ENCODE measurements at places on chromosomes 1 and 21.

DNA sequence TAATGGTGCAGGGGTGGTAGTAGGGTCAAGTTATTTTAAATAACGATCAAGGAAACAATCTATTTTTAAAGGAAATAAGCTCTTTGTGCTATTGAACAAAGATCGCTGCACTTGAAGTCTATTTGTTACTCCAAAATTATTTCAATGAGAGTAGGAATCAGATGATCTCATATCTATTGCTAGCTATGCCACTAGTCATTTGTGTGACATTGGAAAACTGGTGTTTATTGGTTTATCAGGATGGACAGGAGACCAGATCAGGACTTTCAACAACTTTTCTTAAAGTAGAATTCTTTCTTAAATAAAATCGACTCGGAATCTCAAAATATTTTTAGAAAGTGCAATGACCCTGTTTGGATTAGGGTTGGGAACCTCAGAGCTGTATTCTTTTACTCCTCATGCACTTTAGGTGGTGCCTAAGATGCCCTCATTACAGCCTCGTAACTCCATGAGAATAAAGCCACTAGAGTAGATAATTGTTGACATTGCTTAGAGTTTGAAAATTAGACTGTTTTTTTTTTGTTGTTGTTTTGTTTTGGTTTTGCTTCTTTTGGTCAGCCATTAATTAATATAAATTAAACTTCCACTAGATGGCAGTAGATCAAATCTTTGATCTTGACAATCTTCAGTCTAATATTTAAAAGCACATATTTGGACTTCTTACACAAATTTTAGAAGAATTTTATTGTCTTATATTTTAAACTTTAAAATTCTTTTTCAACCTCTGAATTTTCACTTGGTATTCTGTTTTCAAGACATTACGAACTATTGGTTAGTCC, 352.4 kb downstream of the USP25 start:
- DNase-seq, result no peak

- no peak for DNase-seq
These were observed 6.2 kb downstream of the AMPD2 start for GRCh38 chr1:109625601-109626560.

DNA sequence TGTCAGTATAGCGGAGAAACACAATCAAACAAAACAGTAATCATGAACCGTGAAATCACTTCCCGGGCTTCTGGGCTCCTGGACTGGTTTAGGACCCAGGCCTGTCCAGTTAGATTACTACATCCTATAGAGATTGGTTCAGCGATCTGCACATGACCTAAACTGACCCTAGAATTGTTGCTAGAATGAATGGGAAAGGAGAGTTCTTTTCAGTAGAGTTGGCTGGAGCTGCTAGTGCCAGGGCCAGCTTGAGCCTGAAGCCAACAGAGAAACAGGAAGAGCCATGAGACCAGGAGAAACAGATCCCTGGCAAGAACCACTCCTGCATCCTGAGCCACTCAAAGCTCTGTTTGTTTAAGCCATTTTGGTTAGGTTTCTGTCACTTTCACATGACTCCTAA, 474.3 kb upstream of the C1orf87 start:
- no peak for DNase-seq

- DNase-seq, result no peak
These were observed 79.5 kb upstream of the SIPA1L2 start for GRCh38 chr1:232709386-232709785.

DNA sequence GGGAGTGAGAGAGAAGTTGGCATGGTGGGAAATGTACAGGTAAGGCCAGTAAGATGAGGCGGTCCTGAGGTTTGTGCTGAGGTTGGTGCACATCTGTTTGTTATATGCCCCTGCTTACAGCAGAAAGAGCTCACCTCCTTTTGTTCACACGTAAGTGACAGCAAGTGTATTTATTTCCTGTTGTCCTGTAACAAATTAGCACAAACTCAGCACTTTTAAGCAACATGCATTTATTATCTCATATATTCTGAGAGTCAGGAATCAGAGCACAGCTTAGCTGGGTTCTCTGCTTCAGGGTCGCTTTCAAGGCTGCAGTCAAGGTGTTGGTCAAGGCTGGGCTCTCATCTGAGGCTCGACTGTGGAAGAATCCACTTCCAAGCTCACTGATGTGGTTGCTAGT, 45.8 kb downstream of the TENT5C start:
- no peak for DNase-seq

GRCh38 chr1:5596651-5597050, 395.6 kb downstream of the NPHP4 start:
- DNase-seq, result no peak

GRCh38 chr1:17630986-17631385, 91.5 kb downstream of the ARHGEF10L start:
- DNase-seq, result no peak

- DNase-seq, result no peak
These were observed 12.8 kb downstream of the OTUD7B start for GRCh38 chr1:149997585-149998262.

GRCh38 chr1:54716299-54717047, 812 bp downstream of the TTC4 start:
- no peak for DNase-seq

DNA sequence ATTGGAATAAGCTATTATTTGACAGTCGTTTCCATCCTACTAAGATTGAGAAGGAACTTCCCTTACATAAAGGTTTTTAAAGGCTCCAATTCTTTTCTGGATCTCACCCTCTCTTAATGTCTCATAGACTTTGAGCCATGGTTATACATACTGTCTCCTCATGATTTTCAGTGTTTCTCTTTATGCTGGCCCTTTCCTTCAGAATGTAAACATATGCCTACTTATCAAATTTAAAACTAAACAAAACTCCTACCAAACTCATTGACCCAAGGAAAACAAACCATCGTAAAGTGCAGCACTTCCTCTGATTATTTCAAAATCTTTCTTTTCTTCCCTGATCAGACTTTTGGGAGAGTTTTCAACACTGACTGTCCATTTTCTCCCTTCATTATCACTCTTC, 163.4 kb upstream of the DPYD start:
- no peak for DNase-seq

DNA sequence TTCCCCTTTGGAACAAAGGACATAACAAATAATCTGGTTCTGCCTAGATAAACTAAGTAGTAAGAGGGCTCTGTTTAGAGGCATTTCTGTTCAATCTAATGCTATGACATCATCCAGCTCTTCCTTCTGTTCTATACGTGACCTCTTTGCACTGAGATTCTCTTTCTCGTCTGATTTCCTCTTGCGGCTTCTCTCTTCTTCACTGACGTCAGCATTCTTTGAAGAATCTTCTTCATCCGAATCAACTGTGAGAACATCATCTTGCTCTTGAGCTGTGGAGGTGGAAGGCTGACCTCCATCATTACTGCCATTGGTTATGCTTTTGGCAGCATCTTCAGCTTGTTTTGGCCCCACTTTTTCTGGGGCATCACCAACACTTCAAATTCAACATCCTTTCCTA, 130.4 kb downstream of the HS2ST1 start:
- DNase-seq, result peak; percentile 50

- no peak for DNase-seq
These were observed 23.3 kb downstream of the RIMKLA start for GRCh38 chr1:42403880-42404400.

- DNase-seq, result no peak
These were observed 7.9 kb downstream of the MYBPHL start for GRCh38 chr1:109298666-109299557.

DNA sequence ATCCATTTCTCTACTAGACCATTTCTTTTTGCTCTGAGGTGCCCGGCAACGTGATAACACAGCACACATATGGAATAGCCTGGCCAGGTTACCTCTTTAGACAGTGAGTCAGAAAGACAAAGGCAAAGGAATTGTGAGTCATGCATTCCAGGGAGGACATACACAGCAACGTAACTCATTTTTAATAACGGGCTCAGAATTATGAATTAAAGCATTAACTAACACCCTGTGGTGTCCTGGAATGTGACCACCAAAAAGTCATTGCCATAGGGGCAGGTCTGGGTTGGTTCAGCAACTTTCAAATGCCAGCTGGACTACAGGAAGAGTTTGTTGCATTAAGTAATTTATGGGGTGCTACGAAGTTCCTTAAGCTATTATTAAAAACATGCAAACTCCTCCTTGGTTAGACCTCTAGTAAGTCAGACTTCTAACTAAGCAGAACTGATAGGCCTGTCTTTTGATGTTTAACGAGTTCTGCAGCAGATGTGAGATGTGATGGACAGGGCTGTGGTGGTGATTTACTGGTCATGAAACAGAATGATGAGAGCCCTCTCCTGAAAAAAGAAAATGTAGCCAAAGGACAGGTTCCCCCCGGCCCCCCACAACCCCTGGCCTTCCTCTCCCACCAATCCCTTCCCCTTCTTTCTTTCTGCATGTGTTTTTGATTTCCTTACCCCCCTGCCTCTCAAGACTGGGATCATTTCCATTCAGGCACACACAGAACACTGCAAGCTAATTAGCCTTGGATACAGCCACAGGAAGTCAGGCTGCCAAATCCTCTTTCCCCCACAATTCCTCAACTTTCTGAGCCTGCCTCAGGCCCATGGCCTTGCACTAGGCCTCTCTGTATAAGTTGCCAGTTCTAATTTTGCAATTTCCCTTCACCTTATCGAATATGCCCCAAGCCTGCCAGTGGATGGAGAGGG, 88.9 kb upstream of the HAO2 start:
- no peak for DNase-seq

DNA sequence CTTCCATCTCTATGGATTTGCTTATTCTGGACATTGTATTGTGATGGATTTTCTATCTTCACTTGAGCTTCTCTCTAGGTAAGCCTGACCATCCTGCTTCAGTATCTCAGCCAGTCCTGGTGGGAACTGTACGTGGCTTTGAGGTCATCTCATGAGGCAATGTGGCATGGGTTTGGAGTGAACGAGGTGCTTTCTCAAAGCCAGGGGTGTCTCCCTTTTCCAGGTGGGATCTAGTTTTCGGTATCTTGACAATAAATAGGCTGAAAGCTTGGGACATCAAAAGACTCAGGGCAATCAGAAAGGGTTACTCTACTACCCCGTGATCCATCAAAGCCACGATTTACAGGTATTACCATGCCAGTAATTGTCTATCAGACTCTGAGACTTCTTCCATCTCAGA, 40.8 kb downstream of the AZIN2 start:
- DNase-seq, result no peak

DNA sequence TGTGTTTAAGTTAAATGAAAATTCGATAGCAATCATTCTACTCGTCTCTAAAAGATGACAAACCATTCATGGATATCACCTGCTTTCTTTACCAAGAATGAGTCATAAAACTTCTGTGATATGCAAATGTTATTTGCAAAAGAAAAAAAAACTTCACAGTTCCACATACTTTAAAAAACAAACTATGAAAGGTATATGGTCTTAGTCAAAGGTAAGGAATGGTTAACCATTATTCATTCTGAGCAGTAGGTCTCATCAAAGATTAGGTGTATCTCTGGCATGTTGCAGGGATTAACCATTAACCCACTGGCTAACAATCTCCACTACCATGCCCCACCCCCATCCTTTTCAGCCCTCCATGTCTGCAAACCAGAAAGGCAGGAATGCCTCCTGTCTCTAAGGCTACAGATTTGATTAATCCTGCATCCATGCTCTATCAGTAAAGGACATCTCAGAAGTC, 44.4 kb downstream of the PTPN14 start:
- no peak for DNase-seq

DNA sequence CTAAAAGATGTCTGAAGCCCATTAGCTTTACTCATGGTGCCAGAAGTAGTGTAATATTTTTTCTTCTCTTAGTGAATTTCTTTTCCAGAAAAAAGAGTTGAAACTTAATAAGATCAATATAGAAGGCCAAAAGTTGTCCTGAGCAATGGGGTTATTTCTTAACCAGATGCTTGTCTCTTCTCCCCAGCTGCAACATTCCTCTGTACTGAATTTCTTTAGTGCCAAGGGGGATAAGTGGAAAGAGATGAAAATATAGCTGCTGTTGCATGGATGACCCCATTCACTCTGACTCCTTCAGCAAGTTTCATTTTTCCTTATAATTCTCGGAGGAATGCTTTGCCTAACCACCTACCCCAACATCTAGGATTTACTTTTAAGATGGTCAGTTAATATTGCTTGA, 675.0 kb downstream of the USP25 start:
- DNase-seq, result no peak

- no peak for DNase-seq
These were observed 85.5 kb downstream of the SYT2 start for GRCh38 chr1:202624781-202625108.

GRCh38 chr1:41492341-41492848, 7.9 kb upstream of the EDN2 start:
- DNase-seq, result no peak
